Brain pericyte (primary cell): ENCODE measurements at places on chromosomes 13 and 19.
A peak's percentile ranks its signal among the peaks of the same experiment; 100 is the strongest.

- DNase-seq = no peak
These were observed 57.7 kb downstream of the ATP8A2 start for GRCh38 chr13:25429466-25429865.

GRCh38 chr13:41386211-41386610 is 71.1 kb upstream of the RGCC start:
- DNase-seq = no peak

GRCh38 chr19:40641281-40641680 is 40.1 kb downstream of the LTBP4 start:
- DNase-seq = no peak

GRCh38 chr19:14088634-14089411 is 1.7 kb downstream of the SAMD1 start:
- DNase-seq = no peak

- DNase-seq = no peak
These were observed 350.0 kb downstream of the DCT start for GRCh38 chr13:94129490-94129894.

GRCh38 chr19:2122251-2122650 is 25.5 kb downstream of the IZUMO4 start:
- no peak for DNase-seq

- no peak for DNase-seq
These were observed 257.8 kb upstream of the IPO5 start for GRCh38 chr13:97695684-97696083.

DNA sequence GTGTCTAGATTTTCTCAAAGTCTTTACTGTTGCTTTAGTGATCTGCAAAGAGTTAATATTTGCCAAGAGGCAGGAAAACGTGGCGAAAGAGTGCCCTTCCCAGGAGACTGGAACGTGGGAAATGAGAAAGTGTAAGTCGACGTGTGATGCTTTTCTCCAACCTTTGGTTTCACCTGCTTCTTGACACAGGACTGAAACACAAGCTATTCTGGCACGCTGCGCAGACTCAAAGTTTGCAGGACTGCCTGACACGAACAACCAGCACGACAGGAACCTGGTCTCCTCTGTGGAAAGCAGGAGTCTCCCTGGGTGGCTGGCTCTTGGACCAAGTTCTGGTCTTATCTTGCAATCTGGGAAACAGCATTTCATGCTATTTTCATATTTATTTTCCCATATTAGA is 28.6 kb downstream of the RFXAP start:
- DNase-seq = no peak

DNA sequence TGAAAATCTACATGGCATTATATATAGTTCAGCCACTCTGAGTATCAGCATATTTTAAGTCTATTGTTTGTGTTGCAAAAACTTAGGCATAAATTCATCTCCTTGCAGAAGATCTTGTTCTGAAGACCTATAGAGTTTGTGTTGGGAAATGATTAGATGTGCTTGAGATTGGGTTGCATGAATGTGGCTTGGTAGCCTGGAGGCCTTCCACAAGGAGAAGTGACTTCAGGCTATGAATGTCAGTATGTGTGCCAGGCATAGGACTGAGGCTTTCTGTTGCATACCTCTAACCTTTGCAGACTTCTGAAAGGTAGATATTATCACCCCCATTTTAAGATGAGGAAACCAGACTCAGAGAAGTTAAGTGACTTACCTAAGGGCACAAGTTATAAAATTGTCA is 188.6 kb downstream of the OLFM4 start:
- DNase-seq = no peak

- DNase-seq = no peak
These were observed 1.5 kb upstream of the ZNF561 start for GRCh38 chr19:9622531-9622930.

DNA sequence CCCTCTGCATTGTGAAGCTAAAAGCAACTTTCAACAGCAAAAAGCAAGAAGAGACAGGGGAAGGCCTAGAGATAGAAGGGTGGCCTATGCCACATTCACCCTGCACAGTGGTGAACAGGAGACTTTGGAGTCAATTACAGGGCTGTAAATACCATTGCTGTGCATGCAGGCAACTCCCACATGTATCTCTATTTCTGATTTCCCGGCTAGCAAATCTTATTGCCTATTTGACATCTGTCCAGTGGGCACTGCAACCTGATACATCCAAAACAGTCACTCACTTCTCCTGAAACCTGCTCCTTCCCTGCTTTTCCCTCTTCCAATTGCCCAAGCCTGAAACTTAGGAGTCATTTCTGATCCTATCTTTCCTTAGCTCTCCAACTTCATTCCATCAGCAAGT is 13.4 kb downstream of the RUBCNL start:
- DNase-seq = no peak

- DNase-seq = no peak
These were observed 1.9 kb downstream of the EFNA2 start for GRCh38 chr19:1287354-1288225.

GRCh38 chr19:54257116-54257480 is at the start of gene LILRB5:
Gene LILRB5 (minus strand): TSS chr19:54257273. CDS start chr19:54257193, 80 bp downstream.
- no peak for DNase-seq

- no peak for DNase-seq
These were observed 26.4 kb downstream of the DNM2 start for GRCh38 chr19:10744253-10744798.

DNA sequence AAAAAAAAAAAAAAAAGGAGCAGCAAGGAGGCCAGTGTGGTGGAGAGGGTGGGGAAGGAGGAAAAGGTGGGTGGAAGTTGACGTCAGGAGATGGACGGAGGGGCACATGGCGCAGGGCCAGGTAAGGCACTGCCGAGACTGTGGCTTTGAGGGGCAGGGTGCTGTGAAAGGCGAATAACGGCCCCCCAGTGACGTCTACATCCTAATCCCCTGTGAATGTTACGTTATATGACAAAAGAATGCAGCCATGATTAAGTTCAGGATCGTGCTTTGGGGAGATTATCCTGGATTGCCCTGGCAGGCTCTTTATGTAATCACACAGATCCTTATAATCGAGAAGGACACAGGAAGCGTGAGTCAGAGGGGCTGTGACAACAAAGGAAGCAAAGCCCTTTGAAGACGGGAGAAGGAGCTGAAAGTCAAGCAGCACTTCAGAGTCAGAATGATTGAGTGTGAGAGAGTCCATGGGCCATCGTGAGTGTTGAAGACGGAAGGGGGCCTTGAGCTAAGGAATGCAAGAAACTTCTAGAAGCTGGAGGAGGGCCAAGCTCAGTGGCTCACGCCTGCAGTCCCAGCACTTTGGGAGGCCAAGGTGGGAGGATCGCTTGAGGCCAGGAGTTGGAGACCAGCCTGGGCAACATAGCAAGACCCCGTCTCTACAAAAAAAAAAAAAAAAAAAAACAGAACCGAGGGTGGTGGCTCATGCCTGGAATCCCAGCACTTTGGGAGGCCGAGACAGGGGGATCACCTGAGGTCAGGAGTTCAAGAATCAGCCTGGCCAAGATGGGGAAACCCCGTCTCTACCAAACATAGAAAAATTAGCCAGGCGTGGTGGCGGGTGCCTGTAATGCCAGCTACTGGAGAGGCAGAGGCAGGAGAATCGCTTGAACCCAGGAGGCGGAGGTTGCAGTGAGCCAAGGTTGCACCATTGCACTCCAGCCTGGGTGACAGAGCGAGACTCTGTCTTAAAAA is 13.8 kb upstream of the CEACAM16 start:
- peak; percentile 18 for DNase-seq

DNA sequence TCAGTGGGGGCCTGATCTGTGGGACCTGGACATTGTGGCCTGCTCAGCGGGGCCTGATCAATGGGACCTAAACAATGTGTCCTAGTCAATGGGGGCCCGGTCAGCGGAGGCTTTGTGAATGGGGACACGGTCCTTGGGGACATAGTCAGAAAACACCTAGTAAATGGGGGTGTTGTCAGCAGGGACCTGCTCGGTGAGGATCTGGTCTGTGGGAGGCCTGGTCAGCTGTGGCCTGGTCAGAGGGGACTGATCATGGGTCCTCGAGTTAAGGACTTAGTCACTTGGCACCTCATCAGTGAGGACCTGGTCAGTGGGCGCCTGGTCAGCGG is 44.5 kb upstream of the TPM4 start:
- DNase-seq = no peak
